ENCODE measurements at places on chromosomes 5 and 9.

DNA sequence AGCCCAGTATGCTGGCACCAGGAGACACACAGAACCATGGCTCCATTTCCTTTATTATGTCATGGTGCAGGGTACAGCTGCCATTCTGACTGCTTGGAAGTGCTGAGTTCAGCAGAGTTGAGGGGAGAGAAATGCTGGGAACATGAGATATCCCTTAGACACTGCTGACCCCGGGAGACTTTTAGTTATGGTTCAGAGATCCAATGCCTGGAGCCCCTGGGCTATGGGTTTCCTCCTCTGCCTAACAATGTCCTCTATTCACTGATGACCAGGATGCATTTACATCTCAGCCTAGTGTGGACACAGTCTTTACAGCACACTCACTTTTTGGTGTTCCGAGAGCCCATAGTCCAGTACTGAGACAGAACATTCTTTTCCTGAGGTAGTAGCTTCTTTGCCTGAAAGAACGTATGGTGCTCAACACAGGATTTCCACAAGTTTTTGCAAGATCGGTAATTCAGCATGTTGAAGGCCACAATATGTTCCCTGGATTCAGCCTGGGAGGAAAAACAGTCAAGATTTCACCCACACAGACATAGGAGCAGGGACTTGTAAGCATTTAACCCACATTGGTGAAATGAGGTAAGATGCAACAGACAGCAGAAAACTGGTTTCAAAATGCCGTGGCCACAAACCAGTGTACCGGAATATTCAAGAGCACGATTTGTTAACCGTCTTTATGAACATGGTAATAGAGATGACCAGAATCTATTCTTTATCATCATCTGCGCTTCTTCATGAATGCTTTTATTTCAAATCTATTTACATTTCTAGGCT, 71.3 kb downstream of the PTPN3 start:
- no peak for DNase-seq

DNA sequence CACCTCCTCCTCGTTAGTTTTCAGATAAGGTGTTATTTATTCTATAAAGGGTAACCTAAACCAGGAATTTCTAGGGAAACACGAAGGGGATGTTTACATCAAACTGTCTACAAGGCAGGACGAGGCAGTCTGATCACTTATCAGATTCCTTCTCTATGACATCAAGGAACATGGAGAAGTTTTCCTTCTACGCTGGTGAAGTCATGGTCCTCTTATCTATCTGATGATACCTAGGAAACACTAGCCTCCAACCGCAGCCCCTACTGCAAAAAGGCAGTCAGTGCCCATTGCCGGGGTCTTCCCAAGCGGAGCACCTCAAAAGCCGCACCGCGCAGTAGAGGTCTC, 1.5 kb downstream of the MPDZ start:
- DNase-seq = no peak

DNA sequence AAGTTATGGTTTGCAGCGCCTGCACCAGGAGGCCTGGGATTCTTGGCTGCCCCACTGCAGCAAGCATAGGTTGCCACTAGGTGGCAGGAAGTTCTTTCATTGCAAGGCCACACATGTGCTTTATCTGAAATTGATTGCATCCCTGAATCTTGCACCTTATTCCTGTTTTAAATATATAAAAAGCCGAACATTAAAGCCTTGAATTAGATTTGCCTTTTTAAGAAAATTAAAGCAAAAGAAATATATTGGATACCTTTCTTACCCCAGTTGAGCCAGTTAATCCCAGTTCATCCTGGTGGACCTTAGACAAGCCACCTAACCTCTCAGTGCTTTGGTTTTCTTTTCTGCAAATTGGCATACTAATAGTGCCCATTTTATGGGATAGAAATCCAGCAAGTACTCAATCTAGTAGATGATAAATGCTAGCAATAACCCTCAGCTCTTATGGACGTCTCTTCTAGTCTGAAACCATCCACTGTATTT, 6.3 kb upstream of the TRMT10B start:
- peak; percentile 20 for DNase-seq

DNA sequence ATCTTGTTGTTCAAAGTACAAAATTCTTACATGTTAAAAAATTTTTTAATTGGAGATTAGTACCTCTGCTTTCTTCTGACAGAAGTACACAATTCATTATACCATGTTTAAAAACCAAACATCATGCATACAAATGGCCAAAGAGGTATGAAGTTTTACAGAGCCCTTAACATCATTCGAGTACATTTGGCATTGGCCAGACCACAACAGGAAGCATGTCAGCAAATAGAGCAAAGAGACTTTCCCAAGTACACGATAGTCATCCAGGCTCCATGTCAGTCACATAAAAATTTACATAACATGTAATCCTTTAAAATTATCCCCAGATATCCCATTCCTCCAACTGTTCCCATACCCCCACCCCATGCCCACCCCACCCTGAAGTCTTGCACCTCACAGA, 22.5 kb downstream of the HMGCS1 start:
- DNase-seq = no peak

DNA sequence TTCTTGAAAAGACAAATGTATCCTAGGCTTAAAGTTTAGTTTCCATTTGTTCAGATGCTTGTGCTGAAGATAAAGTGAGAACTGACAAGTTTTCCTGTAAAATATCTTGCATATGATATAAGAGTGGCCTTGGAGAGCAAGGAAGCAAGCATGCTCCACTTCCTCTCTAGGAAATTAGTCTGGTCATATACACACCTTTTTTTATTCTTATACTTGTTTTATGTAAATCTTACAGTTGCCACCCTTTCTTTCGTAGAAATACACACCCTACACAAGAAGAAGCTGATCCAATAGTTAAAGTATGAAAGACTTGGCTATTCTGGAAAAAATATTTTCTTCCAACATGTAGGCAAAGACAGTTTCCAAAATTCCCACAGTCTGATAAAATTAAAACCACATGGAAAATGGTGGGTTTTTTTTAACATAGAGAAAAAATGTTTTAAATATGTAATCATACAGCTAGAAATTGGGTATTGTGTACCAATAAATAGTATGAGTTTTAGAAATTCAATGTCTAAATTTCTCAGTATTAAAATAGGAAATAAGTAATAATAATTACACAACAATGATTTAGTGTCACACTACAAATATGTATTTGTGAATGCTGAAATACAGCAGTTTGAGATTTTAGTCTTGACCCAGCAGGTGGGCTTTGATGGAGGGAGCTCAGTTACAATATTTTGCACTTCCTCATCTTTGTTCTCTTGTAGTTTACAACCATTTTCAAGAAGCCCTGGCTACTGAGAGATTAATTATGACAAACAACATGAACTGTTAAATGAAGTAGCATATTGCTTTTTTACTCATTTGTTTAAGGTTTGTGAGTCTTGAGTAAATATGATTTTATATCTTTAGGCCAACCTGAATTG, 185.7 kb upstream of the GNA14 start:
- DNase-seq = no peak

DNA sequence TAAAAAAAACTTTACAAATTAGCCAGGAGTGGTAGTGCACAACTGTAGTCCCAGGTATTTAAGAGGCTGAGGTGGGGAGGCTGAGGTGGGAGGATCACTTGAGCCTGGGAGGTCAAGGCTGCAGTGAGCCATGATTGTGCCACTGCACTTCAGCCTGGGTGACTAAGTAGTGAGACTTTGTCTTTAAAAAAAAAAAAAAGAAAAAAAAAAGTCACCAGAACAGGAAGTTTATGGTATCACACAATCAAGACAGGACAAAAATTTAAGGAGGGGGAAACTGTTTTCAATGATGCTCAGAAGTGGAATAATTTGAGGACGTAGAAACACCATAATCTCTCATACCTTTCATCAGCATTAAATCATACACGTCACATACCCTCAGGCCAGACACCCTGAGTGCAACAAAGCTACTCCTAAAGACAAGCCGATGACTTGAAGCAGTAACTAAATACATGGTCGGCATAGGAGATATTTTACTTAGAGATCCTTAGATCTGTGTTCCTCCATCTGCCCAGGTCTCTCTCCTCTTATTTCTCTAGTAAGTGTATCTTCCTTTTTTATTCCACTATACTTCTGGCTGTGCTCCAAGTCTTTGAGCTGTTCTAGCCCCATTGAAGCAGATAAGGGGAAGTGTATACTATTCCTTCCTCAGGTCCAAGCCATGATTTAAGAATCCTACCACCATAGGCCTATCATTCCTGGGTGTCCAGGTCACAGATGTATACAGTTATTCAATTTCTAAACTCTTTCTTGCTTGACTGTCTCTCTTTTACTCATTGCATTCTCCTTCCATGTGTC, 91.3 kb upstream of the APC start:
- no peak for DNase-seq

DNA sequence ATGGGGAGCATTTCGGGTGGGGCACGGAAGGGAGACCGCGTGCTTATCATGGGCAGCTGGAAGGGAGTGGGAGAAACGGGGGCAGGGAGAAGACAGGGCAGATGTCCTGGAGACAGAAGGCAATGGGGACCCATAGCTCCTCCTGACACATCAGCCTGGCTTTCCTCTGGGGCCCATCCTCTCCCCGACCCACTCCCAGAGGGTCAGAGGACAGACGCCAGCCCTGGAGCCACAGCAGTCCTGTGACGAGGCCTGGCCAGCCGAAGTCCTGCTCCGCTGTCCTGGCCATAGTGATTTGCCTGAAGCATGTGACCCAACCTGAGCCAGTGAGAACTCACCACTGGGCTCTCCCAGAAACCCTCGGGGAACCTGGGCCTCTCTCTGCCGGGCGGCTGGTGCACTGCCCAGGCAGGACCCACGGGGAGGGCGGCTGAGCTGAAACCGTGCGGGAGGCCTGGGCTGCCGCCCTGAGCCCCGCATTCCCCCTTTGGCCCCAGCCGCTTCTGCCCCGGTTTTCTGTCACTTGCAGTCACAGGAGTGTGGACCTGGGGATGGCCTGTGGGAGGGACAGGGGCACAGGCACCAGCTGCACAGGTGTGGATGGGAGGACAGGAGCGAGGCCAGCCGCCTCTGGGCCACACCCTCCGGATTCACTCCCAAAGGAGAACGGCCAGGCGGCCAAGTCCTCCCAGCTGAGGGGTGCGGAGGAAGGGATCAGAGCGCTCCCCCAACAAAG, 19.8 kb downstream of the ADAMTS2 start:
- DNase-seq = no peak

DNA sequence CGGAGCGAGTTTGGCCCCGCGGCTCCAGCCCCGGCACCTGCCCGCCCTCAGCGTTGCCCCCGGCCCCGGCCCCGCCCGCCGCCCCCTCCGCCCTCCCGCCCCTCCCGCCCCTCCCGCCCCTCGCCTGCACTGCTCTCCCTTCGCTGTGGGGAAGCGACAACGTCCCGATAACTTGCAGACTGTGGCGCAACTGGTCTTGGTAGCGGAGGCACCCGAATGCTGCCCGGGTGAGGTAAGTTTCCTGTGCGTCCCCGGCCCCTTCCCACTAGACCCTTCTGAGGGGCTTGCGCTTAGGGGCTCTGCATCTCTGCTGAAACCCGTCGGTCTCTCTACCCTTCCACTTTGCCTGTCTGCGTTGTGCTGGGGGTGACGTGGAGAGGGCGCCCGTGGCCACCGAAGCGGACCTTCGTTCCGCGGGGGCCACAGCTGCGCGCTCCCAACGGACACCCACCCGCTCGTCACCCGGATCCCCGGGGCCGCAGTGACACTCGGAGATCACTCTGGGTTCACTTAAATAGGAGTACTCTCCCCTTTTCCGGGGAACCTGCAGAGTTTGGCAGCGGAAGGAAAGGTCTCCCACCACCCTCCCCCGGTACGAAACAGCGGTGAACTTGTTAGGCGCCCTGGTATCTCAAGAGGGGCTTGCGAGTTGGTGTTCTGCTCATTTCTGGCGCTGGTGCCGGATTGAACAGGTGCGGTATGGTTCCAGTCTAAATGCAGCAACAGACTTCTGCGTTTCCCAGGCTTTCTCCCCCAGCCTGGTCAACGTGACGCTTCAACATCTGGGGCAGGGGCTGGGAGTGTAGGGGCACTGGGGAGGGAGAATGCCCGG, 707 bp downstream of the PIP5K1B start:
- DNase-seq = no peak

- DNase-seq = no peak
Measured at GRCh38 chr5:171697221-171698102, 88.2 kb upstream of the SMIM23 start.

GRCh38 chr5:13740471-13740870, 204.0 kb downstream of the DNAH5 start:
- DNase-seq = no peak

DNA sequence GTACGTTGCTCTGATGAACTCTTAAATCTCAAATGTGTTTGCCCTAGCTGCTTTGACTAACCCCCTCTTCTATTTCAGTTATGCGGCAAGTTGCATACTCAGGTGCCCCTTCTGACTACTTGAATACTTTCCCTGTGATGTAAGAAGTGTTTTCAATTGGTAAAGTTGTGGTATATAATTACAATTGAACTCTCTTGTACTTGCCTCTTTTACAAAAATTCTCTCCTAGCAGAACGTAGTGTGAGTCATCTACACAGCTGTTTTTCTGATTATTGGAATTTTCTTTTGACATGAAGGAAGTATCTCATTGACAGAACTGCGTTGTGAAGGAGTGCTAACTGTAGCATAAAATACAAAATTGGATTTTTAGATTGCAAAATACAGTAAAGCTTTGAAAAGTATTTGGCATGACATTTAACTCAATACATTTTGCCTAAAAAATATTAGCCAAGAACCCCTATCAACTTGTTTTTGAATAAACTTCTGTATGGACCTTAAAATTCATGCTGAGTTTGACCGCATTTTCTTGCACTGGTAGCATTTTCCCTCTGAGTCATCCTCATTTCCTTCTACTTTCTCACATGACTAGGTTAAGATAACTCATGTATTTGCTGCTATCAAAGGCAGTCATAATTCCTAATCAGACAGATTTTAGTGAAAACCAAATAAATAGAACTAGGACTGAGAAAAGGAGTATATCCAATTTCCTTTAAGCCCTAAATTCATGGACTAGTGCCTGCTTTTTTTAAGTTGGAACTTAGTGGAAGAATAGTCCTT, 6.3 kb downstream of the CRHBP start:
- DNase-seq = no peak

GRCh38 chr5:80516826-80517225, 28.9 kb downstream of the FAM151B start:
- DNase-seq = peak; percentile 8

DNA sequence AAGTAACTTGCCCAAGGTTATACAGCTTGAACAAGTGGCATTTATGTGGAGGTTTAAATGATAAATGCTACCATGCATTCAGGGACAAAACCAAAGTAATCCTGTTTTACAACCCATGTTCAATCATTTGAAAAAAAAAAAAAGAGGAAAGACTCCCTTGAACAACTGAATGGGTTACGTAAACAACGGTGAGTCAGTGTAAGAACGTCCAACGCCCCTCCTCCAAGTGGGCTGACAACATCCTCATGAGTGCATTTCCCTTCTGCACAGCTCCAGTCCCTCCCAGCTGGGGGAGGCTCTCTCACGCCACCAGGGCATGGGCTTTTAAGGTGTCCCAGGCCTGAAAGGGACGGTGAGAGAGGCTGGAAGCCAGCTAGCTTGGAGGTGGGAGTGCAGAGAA, 90.0 kb downstream of the PRRT1B start:
- DNase-seq = no peak

All from stimulated activated CD8-positive, alpha-beta memory T cell treated with anti-CD3 and anti-CD28 coated beads, Interleukin-7, amount 100 ng/mL, for 48 hours (primary cell).